ENCODE measurements at places on chromosomes 5 and 9.

GRCh38 chr5:151522226-151522625 lies 68.9 kb downstream of the FAT2 start:
- no peak for DNase-seq

DNA sequence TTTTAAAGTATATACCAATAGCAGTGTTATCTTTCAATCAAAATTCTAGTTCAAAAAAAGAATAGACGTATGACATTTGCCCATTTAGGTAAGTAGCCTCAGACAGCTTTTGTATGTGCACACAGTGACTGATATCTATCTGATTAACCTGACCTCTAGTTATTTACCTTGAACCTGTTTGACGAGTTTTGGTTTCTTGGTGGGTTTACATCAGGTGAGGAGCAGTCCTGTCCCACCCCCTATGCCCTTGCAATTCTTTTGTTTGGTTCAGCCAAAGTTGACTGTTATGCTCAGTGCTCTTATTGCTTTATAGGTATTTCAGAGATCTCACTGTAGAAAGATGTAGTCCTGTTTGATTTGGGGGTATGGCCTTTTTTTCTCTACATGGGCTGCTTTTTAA lies 147.2 kb downstream of the ISOC1 start:
- DNase-seq: no peak

DNA sequence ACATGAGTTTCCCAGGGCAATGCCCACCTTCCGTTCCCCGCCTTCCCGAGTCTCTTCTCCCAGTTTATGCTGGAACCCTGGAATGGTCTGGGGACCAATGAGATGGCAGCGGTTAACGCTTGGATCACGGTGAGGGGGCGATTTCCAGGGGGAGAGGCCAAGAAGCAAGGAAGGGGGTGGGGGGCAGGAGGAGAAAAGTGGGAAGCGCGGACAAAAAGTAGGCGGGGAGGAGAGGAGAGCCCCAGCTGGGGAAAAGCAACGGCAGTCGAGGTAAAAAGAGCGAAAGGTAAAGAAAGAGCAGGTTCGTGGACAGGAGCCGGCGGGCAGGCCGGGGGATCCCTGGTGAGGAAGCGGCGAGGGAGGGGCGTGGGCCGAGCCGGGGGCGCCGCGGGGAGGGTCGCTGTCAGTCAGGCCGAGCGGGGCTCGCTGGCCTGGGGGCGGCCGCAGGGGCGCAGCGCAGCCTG lies 508 bp upstream of the SNCAIP start:
- no peak for DNase-seq

DNA sequence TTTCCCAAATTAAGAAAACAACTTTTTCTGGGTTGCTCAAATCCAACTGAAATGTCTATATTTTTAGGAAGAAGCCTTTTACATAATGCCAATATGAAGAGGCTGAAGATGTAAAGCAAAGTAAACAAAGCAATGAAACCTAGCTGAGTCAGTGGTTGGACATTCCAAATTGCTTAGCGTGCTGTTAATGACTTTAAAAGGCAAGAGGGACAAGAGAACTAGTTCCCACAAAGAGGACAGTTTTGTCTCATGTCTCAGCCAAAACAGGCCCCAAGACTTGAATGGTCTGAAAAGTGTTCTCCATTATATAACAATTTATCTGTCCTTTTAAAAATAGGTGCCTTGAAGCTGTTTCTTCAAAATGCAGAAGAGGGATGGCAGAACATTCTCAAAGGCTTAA lies 407.0 kb downstream of the ENC1 start:
- peak; percentile 55 for DNase-seq

DNA sequence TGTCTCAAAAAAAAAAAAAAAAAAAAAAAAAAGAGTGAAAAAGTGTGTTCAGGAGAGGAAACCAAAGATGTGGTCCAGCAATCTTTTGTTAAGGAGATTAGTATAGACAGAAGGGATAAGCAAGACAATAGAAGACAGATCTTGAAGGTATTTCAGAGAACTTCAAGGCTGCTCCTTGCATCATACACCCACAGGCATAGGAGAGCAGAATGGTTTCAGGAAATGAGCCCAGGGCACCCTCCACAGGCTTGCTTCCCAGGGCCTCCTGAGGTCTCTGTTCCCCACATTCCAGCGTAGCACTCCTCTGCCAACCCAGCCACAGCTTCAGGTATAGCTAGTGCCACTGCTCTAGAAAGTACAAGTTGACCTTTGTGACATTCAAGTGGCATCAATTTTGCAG lies 65.8 kb downstream of the FSTL4 start:
- DNase-seq: no peak

GRCh38 chr5:61887271-61887670 lies 418.7 kb upstream of the KIF2A start:
- no peak for DNase-seq

- DNase-seq: no peak
Measured at GRCh38 chr9:92512622-92513021, 23.2 kb downstream of the ECM2 start.

DNA sequence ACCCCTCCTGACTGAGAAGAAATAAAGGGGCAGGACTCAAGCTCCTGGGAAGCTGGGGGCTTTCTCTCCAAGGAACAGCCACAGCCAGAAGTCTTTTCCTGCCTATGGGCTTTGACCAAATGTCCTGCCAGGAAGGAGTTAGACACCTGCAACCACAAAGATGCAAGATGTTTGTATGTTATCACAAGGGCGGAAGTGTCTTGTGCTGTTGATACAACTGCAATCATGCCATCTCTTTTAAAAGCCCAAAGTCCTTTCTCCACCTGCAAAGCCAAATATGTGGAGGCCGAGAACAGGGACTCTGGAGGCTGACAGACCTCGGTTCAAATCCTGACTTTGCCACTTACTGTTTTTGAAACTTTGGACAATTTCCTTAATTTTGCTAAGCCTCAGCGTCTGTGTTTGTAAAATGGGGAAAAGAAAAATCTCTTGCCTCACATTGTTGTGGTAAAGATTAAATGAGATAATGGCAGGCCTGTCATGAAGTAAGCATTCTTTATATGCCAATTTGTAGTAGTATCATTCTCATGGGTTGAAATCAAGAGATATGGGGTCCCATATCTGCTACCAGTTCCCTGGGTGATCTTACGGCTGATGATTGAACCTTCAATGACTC lies 17.0 kb downstream of the HRH2 start:
- DNase-seq: no peak

- no peak for DNase-seq
Measured at GRCh38 chr9:84570482-84571154, 98.9 kb upstream of the NTRK2 start.

- peak; percentile 76 for DNase-seq
Measured at GRCh38 chr9:113715086-113715485, 161.0 kb upstream of the ZNF618 start.

Data from AG20443 (cell line).